Left lobe of liver (tissue), 2 donors: ENCODE measurements at places on chromosomes 3 and 15.

GRCh38 chr3:5136919-5137429, 14.9 kb downstream of the ARL8B start:
- no peak for DNase-seq

DNA sequence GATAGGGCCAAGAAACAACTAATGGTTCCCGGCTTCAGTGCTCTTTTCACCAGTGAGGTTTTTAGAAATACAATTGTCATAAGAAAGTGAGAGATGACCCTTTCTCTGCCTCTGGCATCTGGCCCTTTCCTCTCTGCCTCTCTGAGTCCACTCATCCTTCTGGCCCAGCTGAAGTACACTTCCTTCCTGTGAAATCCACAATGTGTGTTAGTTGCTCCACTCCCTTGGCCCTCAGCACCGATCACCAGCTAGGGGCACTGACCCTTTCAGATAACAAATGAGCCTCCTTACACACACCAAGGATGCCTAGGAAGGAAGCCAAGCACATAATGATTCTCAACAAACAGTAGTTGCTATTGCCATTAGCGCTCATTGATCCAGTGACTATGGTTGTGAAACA, 2.9 kb upstream of the CAV3 start:
- DNase-seq: no peak

DNA sequence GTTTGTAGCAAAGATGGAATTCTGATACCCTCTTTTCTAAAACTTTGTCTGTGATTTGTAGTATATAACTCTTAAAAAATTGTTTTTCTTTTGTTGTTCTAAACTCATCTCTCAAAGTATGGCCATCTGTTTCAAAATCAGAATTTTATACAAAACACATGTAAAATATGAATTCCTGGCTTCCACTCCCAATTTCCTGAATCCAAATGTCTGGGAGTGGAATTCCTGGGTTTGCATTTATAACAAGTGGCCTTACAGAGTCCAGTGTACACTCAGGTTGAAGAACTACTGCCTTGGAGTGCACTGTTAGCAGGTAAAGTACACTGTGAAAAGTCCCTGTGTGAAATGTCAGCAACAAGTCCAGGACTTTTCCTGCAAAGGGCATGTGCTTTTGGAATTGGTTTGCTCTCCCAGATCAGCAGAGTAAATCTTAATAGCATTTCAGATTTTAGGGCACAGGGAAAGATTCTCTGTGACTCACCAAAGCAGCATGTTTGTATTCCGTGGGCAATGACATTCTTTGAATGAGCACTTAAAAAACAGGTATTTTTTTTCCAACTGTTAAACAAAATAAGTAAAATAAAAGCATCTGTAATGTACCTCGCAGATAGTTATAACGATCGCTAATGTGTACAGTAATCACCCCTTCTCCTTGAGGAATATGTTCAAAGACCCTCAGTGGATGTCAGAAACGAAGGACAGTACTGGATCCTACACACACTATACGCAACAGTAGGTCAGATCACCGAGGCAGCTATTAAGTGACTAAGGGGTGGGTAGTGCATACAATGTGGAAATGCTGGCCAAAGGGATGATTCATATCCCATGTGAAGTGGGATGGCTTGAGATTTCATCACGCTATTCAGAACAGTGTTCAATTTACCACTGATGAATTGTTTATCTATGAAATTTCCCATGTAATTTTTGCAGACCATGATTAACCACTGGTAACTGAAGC, 2.0 kb upstream of the CLDN16 start:
- DNase-seq: no peak

GRCh38 chr3:3278073-3278472, 98.6 kb upstream of the CRBN start:
- no peak for DNase-seq

DNA sequence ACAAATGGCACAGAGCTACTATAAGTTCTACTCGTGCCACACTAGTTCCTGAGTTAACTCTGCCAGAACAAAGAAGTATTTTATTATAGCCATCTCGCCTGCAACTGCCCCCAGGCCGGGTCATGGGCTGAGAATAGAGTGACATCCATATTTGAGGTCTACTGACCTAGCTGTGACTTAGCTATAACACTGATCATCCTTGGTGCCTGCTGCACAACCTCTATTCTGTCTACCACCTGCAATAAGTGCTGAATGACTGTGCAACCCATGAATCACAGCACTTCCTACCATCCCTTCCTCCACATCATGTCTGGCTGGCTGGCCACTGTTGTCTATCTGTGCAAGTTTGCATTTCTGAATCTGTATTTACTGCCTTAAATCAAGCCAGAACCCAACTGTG, 506.5 kb upstream of the TBL1XR1 start:
- DNase-seq: no peak

DNA sequence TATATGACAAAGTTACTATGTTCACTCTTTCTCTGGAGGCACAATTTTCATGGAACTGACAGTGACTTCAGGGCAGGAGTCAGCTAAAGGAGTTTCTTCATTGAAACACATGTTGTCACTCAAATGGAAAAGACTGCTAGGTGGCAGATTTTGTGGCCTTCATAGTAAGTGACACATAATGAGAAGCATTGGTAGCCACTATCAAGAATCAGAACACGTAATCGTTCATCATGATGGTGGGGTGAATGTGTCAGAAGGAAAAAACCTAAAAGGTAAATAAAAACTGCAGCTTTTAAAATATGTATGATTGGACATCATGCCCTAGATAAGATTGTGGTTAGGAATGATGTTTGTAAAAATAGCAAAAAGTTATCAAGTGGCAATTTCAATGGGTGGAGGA, 1491.0 kb downstream of the SI start:
- no peak for DNase-seq

GRCh38 chr3:135109681-135110080, 314.6 kb downstream of the EPHB1 start:
- no peak for DNase-seq

DNA sequence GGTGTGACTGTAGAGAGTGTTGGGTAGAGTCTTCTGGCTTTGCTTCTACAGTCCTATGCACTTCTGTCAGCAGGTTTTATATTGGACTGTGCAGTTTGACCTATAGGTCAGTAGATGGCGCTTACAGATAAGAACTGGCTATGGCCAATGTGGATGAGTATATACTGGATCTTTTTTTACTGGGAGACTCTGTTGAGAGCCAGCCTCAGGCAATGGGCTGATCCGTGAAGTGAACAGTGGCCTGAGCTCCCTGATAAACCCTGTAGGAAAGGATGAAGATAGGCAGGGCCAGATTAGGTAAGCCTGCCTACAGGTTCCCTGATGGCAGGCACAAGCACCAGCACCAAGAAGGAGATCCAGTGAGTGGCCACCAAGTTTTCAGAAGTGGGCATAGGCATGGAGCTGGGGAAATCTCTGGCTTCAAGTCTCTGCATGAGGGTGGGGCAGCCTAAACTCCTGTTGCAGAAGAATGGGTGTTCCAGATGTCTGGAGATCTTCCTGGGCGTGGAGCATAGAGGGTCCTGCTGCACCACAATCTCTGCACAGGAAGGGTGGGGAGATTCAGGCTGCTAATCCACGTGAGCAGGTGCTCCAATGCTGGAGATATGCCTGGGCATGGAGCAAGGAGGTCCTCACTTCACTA, 326.0 kb upstream of the SGO1 start:
- DNase-seq: no peak

DNA sequence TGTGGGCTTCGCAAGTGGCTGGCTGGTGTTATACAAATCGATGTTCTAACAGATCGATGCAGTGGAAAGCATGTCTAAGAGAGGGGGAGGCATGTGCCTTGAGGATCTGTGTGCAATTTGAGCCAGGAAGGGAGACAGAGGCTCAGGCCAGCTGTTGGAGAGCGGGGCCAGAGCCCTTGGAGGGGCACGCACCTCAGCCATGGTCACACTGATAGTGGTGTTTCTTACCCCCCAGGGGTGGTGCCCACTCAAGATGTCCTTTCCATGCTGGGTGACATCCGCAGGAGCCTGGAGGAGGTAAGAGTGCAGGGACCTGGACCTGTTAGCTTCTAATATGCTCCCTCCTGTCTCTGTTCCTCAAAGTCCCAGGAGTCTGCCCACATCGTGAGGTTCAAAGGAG, 3.8 kb upstream of the ABTB1 start:
- DNase-seq: peak; percentile 33
